ENCODE measurements at places on chromosomes 13 and 19.

- no peak for DNase-seq
These were observed 739.9 kb upstream of the PRR20A start for GRCh38 chr13:56400774-56401173.

DNA sequence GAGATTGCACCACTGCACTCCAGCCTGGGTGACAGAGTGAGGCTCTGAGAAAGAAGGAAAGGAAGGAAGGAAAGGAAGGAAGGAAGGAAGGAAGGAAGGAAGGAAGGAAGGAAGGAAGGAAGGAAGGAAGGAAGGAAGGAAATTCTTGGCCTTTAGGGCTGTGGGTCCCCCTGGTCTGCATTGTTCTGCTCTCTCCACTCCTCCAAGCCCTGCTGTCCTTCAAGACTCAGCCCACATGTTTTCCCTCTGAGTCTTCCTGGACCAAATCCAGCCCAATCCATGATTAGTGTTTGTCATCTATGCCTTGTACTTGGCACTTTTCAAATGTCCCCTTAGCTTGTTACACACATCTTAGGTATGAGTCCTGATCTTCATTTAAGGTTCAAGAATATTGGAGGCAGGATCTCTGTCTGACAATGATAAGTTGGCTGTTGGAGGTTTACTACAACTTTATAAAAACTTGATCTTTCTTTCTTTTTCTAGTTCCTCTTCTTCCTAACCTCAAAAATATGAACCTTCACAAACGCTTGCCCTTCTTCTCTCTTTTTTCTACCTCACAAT, 48.8 kb upstream of the INTS6 start:
- DNase-seq = no peak

- no peak for DNase-seq
These were observed 11.7 kb upstream of the IRGC start for GRCh38 chr19:43704002-43704705.

GRCh38 chr19:33665776-33666595, 44.2 kb downstream of the CHST8 start:
- no peak for DNase-seq

DNA sequence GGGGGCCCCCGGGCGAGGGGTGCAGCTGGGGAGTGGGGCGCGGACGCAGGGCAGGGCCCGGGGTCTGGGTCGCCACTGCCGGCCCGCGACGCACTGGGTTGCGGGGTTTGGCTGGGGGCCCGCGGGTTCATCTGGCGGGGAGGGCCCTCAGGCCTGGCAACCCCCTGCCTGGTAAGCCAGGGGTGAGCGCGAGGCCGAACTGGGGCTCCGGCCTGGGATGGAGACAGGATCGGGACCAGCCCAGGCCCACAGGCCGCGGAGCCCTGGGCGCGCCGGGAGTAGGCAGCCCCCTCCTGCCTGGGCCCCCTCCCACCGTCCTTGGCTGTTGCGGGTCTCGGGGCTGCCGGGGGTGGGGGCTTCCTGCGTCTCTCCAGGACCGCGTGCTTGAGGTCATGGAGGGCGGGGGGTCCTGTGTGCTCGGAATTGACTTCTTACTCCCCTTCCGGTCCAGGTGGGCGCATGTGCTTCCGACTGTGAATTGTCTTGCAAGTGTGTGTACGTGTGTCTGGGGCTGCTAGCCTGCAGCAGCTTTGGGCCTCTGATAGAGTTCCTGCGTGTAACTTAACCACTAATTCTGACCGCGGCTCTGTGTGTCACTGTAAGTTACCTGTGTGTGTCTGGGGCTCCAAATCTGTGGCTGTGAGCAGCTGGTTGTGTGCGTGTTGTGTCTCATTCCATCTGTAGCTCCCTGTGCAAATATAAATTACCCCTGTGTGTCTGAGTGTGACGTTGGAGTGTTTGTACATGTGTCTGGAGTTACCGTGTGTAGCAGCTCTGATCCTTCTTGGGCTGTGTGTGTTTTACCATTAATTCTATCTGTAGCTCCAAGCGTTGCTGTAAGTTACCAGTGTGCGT, 751 bp downstream of the GRAMD1A start:
- no peak for DNase-seq

GRCh38 chr13:91247768-91248167, 99.7 kb upstream of the MIR17HG start:
- DNase-seq = no peak

DNA sequence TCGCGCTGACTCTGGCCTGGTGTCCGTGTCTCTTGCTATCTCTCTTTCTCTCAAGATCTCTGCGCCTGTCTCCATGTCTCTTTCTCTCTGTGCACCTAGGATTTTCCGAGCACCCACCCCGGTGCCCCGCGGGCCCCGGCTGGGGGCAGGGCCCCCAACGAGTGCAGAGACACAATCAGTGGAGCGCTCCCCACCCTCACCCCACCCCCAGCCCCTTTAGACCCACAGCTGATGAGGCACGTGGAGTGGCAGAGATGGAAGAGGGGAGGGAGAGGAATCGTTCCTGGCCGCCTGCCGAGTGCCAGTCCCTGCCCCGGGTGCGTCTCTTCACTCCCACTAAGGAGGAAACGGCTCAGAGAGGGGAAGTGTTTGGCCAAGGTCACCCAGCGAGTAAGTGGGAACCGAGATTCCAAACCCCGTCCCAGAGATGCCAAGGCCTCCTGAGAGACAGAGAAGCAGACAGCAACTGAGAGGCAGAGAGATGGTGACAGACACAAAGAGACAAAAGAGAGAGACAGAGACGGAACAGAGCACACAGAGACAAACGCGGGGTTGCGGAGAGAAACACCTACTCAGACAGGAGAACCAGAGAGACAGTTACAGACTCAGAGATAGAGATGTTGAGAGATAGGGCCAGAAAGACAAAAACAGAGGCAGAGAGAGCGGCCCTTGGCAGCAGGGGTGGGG, 626 bp upstream of the BCL3 start:
- DNase-seq = no peak

GRCh38 chr19:2546128-2547032, 70.5 kb downstream of the GADD45B start:
- no peak for DNase-seq
